ENCODE measurements at places on chromosomes 16 and 17.

DNA sequence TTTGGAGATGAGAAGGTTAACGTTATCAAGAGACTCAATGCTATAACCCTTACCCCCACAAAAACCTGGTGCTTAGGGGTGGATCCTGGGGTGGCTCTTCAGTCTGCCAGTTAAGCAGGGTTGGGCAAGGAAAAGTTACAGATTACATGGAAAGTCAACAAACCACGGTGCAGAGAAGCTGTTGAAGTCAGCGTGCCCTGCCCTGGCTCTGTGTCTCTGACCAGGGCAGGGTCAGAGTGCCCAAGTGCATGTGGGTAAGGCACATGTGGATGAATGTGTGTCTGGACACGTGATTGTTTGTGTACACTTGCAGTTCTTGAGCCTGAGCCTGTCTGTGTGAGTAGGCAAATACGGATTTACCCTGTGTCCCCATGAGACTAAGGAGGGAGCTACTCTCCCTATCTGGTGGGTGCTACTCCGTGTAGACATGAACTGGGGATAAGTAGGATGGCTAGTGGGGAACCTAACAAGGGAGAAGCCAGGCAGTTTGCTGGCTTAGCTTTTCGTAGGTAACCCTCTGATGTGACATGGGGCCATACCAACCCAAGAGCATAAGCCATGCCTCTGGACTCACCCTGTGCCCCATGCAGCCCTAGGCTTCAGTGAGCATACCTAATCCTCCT lies 5.5 kb downstream of the IGFBP4 start:
- DNase-seq = no peak

DNA sequence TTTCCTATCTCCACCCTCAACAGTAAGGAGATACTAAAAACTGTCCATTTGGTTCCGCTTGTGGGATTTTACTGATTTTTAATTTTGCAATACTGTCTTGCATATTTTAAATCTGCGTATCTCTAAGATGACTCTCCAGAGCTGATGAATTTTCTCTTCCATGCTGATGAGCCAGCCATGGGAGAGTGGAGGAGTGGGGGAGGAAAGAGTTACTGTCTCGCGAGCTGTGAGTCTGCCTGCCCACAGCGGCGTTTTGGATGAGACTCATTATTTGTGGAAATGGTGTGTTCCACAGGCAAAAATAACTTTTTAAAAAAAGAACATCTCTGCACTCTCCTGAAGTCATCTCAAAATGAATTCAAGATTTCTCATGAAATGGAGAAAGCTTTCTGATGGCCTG lies 34.6 kb upstream of the MYOCD start:
- no peak for DNase-seq

- no peak for DNase-seq
Observed at GRCh38 chr17:4163951-4164350, 21.0 kb downstream of the CYB5D2 start.

- no peak for DNase-seq
Observed at GRCh38 chr17:41737680-41738023, 3.2 kb upstream of the HAP1 start.

- DNase-seq = no peak
Observed at GRCh38 chr16:5634666-5635180, 537.1 kb upstream of the EEF2KMT start.

DNA sequence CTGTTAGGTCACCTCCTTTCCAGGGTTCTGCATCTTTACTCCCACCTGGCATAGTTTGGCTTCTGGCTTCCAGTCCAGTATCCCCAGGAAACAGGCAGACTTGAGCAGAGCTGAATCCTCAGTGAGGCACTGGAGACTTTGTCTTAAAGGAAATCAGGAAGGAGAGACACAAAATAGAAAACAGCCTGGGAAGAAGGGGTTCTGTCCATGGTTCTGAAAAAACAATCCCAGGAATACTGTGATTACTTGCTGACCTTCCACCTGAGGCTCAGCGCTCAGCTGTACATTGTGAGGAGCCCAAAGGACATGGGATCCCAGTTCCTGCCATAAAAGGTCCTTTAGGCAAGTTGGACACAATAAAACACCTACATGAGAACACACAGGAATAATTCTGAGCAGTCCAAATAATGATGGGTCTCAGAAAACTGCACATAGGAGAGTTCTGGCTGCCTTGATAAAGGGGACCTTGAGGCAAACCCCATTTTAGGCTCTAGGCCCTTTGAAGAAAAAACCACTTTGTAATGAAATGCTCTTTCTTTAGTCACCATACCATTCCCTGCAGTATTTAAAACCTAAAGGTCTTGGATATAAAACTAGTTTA lies 81.4 kb upstream of the CRHR1 start:
- DNase-seq = no peak

DNA sequence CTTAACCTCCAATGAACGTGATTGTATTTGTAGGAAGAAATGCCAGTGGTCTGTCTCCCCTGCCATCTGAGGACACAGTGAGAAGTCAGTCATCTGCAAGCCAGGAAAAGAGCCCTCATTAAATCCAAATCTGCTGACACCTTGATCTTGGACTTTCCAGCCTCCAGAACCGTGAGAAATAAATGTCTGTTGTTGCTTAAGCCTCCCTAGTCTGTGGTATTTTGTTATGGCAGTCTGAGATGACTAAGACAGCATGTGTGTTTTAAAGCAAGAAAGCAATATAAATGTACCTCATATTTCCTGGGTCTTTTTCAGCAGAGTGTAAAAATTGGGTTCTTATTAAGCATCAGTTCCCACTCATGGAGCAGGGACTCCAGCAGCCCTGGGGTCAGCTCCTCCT lies 177.9 kb upstream of the NLRP1 start:
- DNase-seq = no peak

DNA sequence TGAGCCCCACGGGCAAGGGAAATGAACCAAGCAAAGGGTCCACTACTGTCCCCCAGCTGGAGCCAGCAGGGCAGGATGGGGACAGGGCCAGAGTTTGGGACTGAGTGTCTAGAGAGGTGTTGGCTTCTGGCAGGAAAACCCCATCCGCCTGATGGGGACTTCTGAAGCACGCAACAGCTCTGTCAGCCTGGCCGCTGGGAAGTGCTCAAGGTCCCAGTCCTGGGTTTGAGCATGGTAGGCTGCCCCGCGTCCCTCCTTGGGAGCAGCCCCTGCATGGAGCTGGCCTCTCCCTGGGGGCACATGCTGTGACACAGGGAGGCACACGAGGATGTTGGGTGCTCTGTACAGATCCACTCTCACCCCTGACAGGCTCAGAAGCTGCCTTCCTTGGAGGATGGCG lies 14.6 kb downstream of the ACE start:
- DNase-seq = no peak

DNA sequence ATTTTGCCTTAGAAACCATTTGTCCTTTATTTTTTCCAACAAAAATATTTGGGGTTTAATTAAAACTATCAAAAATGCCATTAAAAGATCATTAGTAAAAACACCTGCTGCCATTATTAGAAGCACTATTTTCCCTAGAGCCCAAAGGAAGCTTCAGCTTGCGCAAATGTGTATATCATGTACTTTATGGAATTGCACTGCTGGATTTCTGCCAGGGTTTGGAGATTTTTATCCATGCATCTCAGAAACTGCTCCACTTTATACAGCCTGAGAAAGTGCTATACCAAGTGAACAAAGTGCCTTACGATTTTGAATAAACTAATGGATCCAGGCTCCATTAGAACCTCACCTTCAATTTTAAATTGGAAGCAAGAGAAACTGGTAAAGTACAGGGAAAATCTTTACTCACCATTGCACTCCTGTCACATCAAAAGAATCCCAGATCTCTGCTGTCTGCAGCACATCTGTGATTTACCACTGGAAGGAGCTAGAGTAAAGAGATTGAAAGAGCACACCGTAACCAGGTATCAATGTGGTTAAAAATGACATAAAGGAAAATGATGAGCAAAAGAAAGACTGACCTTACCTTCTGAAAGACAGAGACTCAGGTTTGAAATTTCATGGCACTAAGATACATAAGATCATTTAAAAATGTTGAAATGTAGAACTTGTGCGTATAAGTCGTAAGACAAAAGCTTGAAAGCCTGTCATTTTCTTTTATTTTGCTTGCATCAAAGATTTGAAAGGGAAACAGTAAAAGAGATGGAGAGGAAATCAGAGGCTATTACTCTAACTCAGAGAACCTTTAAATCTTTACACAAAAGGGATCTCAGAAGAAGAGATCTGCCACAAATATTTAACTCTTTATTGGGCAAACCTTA lies 678.1 kb upstream of the GOT2 start:
- no peak for DNase-seq

DNA sequence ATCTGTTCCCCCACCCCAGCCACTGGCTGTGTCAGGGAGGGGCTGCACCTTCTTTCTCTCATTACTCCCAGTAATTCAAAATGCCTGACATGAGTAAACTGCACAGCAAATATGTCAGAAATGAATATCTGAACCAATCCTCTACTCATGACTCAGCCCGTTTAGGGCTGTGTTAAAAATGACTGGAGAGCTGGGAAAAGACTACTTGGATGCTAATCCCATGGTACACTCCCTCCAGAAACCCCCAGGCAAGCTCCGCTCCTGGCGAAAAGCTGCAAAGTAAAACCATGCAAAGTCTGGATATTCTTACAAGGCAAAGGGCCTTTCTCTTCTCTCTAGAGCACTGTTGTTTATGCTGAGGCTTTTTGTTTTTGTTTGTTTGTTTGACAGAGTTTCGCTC lies 448.1 kb upstream of the DYNLRB2 start:
- no peak for DNase-seq

DNA sequence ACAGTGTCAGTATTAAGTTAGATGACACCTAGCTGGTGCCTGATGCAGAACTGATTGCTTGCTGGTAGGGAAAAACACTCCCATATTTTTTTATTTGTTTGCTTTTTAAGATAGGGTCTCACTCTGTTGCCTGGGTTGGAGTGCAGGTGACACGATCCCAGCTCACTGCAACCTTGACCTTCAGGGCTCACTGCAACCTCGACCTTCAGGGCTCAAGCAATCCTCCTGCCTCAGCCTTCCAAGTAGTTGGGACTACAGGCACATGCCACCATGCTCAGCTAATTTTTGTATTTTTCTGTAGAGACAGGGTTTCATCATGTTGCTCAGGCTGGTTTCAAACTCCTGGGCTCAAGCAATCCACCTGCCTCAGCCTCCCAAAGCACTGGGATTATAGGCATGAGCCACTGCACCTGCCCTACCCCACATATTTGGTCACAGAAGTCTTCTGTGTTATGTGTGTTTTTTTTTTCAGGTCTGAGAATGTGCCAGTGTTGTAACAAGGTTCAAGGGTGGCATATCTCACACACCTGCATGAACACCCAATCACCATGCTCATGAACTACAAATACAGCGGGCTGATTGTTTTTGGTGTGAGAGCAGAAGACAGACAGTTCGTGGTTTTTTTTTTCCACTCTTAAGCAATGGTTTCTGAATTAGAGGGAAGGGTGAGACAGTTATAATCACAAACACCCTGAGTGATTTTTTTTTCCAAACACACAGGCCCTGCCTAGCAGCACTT lies 22.8 kb downstream of the SPAG9 start:
- DNase-seq = peak; percentile 40

- no peak for DNase-seq
Observed at GRCh38 chr16:47886139-47886538, 269.7 kb downstream of the ABCC12 start.

GRCh38 chr17:37160944-37161343 lies 212.2 kb downstream of the AATF start:
- no peak for DNase-seq

GRCh38 chr16:79089735-79090284 lies 510.7 kb downstream of the MAF start:
- no peak for DNase-seq

GRCh38 chr17:35170968-35171771 lies 23.0 kb downstream of the SLC35G3 start:
- no peak for DNase-seq

- no peak for DNase-seq
Observed at GRCh38 chr17:82930924-82931698, 91.3 kb upstream of the ZNF750 start.

DNA sequence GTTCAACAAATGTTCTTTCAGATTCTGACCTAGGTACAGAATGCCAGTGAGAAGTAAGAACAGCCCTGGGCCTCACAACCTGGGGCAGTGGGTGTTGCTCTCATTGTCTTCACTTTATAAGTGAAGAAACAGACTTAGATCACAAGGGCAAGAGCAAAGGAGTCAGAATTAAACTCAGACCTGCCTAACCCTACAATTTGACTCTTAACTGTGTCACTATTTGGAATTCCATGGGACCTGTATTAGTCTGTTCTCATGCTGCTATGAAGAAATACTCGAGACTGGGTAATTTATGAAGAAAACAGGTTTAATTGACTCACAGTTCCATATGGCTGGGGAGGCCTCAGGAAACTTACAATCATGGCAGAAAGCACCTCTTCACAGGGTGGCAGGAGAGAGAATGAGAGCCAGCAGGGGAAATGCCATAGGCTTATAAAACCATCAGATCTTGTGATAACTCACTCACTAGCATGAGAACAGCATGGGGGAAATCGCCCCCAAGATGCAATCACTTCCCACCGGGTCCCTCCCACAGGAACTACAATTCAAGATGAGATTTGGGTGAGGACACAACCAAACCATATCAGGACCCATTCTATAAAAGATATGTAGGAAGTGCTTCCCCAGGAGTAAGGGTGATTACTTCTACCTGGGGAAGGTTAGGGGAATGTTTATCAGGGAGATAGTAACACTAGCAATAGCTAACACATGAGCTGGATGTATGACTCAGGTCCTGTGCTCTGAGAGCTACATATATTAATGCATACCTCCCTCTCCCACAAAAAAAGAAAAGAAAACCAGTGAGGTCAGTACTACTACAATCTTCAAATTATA lies 270.1 kb downstream of the SOX9 start:
- DNase-seq = no peak

DNA sequence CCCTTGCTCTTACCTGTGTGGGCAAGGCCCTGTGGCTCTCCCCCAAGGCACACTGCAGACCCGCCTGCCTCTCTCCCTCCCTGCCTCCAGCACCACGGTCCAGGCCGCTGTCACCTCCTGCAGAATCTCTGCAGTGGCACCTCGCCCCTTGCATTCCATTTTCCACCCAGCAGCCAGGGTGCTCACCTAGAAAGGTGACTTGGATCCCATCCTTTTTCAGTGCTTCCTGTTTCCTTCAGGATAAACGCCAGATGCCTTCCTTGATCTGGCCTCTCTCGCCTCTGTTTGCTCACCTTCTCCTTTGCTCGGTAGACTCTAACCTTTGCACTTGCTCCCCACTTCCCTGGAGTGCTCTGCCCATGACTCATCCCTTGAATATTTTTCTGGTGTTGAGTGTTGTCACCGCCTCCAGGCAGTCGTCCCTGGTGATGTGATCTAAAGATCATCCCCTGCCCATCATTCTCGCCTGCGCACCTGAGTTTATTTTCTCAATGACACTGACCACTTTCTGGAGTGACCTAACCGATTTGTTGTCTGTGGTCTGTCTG lies 79.2 kb upstream of the LGALS9 start:
- no peak for DNase-seq

DNA sequence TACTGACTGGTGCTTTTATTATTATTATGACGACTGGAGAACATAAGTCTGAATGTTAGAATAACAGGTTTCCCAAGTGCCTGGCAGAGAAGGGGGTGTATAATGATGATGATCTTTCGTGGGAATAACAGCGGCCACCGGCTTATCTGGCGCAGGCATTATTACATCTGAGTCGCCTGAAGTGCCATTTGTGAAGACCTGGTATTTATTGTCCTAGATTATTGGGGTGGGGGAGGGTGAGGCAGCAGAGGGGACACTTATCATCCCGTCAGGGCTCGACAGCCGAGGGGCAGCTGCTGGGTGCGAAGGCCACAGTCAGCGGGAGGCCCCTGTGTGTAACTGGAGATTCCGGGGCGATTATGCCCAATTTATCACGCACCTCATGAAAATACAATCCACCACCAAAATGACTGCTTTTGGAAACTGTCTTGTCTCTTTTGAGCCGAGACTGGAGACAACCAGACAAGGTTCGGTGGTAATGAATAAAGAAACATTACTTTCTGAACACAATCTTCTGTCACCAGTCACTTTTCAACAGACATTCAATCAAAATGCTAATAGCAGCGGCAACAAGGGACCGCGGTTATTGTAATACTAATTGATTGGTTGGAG lies 199.3 kb downstream of the CCDC182 start:
- DNase-seq = no peak

Measured in NCI-H774 (cell line).